Stimulated activated memory B cell treated with anti-CD40 and anti-IgM and Interleukin-4, amounts not matched to agents 10 μg/mL and 1 μg/mL and 100 μg/mL, for 72 hours (primary cell): ENCODE measurements at places on chromosomes 11 and 22.

- ATAC-seq = peak; percentile 91
Observed at GRCh38 chr22:30485362-30485988, 13.7 kb upstream of the SEC14L3 start.

- ATAC-seq = no peak
Observed at GRCh38 chr11:78654071-78654470, 79.4 kb upstream of the NARS2 start.

GRCh38 chr11:8810540-8811301 is 100.3 kb upstream of the AKIP1 start:
- ATAC-seq = no peak

GRCh38 chr11:11409224-11409623 is 56.2 kb upstream of the CSNK2A3 start:
- peak; percentile 10 for ATAC-seq

- ATAC-seq = no peak
Observed at GRCh38 chr11:115618428-115618827, 114.2 kb upstream of the CADM1 start.

DNA sequence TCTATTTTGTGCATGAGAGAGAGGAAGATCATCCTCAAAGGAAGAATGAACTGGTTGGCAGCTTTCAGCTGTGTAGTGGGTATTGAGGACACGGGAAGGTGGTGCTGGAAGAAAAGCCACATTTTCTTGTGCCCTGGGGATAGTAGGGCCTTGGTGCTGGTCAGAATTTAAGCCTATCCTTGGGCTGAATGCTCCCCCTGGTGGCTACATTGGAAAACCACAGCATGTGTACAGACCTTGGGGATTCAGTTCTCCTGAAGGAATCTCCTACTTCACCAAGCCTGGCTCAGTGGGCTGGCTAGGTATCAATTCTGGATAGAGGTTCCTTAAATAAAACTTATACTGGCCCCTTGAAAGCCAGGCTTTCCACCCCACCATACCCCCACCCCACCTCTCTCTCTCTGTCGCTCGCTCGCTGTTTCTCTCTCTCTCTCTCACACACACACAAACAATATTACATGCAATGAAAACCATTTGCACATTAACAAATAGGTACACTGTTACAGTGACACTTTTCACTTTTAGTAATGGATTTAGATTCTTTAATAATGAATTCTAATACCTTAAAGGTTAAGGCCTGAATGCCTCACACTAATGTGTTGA is 2.8 kb upstream of the OR51M1 start:
- peak; percentile 65 for ATAC-seq

- ATAC-seq = no peak
Observed at GRCh38 chr11:95451682-95452081, 220.7 kb upstream of the SESN3 start.

DNA sequence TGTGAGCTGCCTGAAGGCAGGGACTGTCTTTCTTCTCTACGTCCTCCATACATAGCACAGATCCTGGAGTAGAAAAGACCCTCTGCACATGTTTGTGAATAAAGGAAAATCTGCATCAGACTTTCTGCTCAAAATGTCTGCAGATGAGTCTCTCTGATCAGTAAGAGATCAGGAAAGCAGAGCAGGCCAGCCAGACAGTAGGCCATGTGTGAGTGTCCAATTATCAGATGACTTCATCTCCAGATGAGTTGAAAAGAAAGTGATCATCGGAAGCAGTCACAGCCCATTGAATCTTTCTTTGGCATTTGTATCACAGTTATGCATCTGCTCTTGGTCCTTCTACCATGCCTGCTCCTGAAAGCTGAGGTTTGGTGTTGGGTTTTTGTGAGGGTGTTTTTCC is 298.7 kb upstream of the NCAM1 start:
- no peak for ATAC-seq

GRCh38 chr11:119424775-119425174 is 1.8 kb upstream of the THY1 start:
- no peak for ATAC-seq

DNA sequence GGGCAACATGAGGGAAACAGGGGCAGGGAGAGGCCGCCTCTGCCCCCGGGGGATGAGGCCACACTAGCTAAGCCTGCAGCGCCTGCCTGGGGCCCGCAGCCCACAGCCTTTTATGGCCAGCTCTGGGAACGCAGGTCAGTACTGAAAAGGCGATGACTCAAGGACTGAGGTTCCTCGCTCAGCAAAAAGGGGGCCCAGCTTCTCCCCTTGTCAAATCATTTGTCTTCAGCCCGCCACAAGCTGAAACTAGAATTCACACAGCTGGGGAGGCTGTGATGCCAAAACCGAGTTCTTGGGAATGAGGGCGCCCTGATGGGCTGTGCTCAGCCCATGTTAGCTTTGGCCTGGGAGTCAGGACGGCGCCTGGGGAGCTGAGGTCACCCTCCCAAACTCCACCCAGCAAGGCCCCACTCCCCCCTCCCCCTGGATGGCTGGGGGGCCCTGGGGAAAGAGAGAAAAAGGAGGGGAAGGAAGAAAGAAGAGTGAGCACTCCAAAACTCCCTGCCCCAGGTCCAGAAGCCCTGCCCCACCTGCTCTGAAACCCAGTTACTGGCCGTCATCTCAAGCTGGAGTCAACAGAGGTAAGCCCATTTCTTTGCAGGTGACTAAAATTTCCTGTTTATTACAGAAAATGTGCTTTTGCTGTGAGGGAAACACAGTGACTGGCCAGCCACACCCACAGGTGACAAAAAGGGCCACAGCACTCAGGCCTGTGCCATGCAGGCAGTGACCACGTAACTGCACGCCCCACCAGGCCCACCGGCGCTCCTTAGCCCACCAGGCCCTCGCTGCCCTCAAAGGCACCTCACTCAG is 13.7 kb downstream of the EHD1 start:
- peak; percentile 41 for ATAC-seq

DNA sequence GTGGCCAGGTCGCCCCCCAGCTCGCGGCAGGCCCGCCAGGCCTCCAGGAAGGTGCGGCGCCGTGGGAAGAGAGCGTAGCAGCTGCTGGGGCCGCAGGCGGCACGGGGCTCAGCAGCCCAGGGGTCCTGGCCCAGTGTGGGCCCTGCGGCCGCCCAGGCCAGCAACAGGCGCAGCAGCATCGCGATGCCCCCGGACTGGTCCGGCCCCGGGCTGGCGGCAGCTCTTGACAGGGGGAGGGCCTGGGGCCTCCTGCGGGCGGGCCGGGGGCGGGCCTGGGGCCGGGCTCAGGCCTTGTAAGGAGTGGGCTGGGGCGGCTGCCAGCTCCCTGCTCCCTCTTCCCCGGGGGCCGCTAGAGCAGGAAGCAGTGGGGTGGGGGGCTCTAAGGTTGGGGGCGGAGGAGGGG is at the start of gene CD248:
Gene CD248 (minus strand): TSS at position 196 of the 403 bp plus-strand sequence. CDS start 17 bp downstream, at position 179.
- no peak for ATAC-seq

GRCh38 chr11:57356268-57356667 is 18.1 kb downstream of the P2RX3 start:
- ATAC-seq = no peak

GRCh38 chr11:69416143-69416515 is 65.3 kb upstream of the LINC01488 start:
- peak; percentile 46 for ATAC-seq

DNA sequence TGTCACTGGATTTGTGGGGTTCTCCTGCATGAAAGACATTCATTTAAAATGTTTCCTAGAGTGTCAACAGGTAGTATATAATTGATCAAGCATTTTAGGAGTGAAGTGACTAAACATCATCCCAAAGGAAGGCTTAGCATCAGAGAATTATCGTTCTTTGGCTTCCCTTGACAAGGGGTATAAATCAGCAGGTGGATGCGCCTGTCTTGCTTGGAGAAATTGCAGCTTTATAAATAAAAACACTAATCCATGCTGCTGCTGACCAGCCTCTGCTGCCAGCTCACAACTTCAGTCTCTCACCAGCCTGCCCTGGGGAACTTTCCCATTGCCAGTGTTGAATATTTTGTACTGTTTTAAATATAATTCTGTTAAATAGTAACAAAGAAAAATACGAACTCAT is 1184.7 kb upstream of the TENM4 start:
- no peak for ATAC-seq

DNA sequence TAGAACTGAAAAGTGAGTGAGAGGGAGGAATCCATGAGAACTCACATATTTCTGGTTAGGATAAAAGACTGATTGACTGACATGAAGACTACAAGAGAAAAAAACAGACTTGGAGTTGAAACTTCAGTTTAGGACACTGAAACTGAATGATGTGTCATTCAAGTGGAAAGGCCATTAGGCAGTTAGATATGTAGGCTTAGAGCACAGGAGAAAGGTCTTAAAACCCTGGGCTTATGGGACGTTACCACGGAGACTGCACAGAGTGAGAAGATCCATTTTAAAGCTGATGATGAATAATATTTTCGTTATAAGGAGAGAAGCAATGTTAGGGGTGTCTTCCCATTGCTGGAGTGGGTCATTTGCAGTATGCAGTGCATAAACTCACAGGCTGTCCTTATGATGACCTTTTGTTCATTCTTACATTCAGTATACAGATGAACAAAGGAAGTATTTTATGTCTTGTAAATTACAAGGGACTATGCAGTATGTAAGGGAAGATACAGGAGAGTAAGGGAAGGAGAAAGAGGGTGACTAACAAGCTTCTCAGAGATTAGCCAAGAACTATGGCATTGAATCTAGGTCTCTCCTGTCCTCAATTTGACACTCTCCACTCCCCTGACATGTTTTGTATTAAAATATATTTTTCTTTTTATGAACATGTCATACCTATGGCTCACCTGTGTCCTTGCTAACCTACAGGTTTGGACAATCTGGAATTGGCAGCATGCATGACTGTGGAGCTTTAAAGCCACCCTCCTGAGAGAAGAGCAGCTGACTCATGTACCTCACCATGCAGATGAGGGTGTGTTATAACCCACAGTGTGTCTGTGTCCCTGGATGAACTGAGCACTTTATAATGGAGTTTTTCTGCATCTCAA is 63.7 kb downstream of the MAML2 start:
- ATAC-seq = peak; percentile 47

DNA sequence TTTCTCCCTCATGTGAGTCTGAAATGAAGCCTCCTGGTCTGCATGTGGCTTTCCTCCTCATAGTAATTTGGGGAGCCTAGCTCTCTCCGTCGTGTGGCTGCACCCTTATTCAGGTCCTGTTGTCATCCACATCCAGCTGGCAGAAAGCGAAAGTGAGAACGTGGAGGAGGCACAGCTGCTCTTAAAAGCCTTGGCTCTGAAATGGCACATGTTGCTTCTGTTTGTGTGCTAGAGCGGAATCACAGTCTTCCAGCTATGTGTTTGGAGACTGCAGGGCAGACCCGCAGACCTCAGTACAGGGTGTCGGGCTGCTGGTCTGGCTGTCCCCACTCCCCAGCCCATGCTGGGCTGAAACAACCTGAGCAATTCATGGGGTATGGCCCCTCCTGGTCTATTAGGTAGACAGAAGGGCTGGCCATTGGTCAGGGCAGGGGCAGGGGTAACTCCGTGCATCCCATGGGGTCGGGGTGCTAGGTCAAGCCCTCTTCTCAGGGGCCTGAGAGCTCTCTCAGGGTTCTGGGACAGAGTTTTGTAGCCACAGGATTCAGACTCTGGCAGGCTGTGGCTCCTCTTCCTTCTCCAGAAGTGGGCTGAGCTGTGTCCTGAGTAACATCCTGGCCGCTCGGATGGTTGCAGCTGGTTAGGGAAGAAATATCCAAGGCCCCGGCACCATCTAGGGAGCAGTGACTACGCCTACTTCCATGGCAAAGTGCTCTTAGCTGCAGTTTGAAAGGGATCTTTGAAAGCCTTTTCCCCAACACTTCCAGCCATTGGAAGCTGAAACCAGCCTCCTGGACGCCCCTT is 50.6 kb downstream of the C11orf96 start:
- no peak for ATAC-seq

DNA sequence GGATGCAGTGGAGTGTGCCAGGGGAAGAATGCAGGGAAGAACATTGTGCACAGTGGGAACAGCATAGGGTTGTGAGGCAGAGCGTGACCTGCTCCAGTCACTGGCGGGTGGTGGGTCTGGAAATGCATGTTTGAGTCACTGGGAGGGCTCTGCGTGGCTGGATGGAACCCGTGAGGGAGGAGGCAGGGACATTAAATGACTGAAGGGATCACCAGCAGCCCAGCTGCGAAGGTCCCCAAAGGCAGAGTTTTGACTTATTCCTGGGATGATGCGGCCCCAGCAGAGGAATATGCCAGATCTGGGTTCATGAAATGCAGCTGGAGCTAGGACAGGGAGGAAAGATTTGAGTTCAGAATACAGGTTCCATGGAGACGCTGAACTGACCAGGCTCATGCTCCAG is 104.0 kb upstream of the FGF3 start:
- no peak for ATAC-seq

DNA sequence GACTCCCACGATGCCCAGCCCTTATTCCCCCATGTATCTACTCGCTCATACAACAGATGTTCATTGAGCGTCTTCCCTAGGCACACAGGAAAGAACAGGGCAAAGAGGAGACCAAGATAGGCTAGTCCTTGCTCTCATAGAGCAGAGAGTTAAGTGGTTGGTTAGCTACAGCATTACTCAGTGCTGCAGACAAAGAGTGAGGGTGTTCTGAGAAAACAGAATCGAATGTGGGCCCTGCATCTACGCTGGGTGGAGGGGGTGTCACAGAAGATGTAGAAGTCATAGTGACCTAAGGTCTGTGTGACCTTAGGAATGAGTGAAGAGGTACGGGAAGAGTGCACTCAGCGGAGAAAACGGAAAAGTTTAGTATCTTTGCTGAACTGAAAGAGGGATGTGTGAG is 12.3 kb downstream of the PSMD13 start:
- no peak for ATAC-seq

- ATAC-seq = no peak
Observed at GRCh38 chr11:22130462-22131053, 62.3 kb upstream of the ANO5 start.

DNA sequence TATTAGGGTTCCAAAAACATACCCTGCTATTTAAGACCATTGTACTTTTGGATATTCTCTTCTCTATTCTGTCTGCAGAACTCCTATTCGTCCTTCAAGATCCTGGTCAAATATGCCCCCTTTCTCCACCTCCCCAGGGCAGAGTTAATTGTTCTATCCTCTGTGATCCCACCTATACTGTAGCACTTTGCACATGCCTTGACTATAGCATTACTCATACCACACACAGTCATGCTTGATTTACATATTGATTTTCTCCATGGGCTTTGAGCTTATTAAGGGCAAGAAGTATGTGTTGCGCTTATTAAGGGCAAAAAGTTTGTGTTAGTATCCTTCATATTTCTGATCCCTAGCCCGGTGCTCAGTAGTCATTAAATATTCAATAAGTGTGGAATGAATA is 263.7 kb upstream of the CADM1 start:
- ATAC-seq = no peak

GRCh38 chr11:112179601-112180000 is 4.3 kb downstream of the BCO2 start:
- ATAC-seq = peak; percentile 98

DNA sequence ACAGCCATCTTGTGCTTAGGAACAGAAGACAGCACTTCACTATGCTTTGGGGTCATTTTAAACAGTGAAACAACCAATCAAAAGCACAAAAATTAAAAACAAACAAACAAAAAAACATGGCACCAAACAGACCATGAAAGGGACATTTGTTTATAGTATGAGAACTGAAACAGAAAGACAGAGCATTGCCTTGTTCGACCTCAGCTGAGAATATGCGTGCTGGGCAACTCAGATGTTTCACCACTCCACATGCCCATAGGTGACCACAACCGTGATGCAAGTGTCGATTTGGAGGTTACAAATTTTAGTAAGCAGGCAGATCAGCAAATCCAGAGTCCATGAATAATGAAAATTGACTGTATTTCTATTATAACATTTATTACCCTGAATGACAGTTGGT is 30.0 kb downstream of the NNMT start:
- ATAC-seq = no peak
